ENCODE measurements at places on chromosomes 7 and 10. TPM values are rescaled to one million over a fixed set of nuclear protein-coding genes. Genes with fewer than 3 reads are reported as not detected.

DNA sequence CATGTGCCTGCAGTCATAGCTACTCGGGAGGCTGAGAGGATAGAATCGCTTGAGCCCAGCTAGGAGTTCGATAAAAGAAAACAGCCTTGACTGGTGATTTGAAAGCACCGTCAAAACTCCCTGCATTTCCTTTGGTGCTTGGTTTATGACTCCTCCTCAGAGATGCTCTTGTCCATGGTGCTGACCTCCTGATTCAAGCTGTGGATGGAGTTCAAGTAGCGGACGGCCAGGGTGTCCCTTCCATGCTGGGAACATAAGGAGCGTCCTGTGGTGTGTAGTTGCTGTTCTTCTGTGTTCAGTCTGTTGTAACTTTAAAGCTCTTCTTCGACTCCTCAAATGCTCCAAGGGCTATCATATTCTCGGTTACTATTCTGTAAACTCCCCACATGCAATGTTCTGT lies 382.5 kb upstream of the KIAA1217 start:
- peak; percentile 65 for DNase-seq

Gene SPDYE8
- 0.13 TPM for total RNA-seq

GRCh38 chr7:158087196-158087595 lies 500.4 kb downstream of the PTPRN2 start:
- DNase-seq, result no peak

DNA sequence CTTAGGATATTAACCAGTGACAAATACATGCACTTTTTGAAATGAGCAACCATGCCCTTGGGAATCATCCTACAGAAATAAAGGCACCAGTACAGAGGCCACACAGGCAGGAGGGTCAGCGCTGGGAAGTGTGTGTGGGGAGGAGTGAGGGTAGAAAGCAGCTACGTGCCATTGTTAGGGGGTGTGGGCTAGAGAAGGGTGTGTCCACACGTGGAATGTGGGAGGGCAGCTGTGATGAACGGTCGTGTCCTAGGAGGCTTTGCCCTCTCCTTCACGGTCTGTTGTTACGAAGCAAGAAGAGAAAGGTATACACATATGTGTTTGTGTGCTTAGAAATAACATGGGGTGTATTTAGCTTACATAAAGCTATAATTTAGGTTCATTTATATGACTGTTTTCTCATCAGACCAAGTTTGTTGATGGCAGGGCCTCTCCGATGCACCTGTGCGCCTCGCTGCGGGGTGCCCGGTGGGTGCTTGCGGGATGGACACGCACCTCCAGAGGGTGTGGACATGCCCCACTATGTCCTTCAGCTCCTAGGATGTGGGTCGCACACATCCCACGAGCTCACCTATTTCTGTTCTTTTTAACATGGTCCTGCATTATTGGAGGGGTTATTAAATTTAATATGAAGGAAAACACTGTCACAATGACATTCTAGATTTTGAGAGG lies 16.9 kb upstream of the GET4 start:
- DNase-seq, result no peak

GRCh38 chr7:100667331-100668068 lies 6.0 kb upstream of the GNB2 start:
- no peak for DNase-seq

GRCh38 chr7:74365322-74366022 lies 76.3 kb downstream of the CLIP2 start:
- DNase-seq, result peak; percentile 41

Gene GPR146
- 8.1 TPM for total RNA-seq

Gene MAGI2
- 6.3 TPM for total RNA-seq

- DNase-seq, result no peak
These were observed 905.0 kb downstream of the LRMDA start for GRCh38 chr10:76336213-76336963.

DNA sequence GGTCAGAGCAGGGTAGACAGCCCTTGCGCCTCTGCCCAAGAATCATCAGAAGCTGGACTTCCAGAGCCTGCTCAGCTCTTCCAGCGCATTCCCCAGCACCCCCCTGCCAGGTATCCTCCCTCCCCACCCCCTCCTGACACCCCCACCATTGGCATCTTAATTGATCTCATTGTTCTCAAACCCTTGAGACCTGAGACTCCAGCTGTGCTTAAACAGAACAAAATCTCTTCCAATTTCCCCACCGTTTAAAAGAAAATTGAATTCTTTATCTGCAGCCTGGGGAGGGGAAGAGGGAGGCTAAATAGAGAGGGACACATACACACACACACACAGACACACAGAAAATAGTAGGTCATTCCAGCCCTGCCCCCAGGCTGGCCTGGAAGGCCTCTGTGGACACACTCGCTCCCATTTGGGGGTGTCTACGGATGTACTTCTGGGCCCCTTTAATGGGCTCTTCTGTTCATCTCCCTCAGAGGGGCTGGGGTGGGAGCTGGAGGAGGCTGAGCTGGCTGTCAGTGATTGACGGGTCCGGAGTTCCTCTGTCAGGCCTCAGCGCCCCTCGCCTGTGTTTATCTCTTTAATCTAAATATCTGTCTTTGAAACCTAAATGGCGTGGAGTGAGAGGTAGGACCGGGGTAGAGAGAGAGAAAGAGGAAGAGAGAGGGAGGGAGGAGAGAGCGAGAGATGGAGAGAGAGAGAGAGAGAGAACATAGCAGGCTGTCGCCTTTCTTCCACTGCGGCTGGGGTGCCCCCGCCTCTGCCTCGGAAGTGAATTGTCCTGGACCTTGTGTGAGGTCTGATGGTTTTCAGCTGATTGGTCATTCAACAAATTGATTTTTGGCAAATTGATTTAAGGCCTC lies 61.7 kb downstream of the C10orf105 start:
- no peak for DNase-seq

DNA sequence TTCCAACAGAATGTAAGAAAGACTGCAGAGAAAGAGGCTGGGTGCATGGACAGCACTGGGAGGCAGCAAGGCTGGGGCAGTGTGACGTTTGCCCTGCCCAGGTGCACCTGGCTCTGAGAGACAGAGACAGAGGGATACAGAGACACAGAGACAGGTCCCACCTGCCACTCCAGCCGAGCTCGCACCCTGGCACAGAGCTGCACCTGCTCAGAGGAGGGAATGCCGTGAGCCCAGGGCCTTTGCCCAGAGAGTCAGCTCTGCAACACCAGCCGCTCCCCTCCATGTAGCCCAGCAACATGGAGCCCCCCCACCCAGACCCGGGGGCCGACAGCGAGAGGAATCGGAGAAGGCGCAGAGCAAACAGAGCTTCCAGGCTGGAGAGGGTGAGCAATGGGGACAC lies 35.3 kb upstream of the PROSER2 start:
- DNase-seq, result no peak

- no peak for DNase-seq
These were observed 432.9 kb upstream of the FOXK1 start for GRCh38 chr7:4249241-4249640.

DNA sequence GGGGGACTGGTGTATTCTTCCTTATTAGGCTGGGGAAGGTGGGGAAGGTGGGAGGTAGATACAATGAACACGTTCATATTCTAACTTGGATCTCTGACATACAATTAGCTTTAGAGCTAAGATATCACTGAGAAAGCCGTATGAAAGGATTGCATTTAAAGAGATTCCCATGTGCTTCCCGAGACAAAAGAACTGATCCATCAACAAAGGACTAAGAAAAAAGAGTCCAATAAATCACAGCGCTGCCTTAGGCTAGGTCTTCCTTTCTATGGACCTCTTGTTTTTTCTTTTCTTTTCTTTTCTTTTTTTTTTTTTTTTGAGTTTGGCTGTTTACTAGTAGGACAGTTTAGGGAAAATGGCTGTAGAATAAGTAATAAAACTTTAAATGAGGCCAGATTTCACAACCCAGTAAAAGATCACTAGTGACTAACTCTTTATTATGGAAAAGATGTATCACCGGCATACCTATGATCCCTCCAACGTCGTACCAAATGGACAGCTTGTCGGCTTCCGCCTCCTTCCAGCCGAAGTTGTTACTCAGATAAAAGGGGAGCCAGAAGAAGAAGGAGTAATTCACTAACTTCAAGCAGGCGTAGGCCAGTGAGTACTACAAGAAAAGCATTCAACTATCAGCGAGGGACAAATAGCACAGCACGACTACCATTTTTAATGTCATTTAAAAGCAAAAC lies 50.0 kb downstream of the SLC37A3 start:
- DNase-seq, result no peak

Gene ZDHHC4
- total RNA-seq, result 44.0 TPM

DNA sequence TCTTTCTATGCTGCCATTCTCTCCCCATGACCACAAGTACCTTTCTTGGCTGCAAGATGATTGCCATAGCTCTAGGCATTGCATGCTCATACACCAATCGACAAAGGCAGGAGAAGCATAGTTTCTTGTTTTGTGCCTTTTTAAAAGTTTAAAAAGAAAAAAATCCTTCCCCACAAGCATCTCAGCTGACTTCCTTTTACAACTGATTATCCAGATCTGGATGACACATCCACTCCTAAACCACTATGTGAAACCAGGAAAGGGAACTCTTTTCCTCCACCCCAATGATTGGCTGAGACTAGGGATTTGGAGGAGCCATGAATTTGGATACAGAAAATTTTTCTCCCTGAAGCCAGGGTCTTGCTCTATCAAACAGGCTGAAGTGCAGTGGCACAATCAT lies 14.5 kb upstream of the LRRC4 start:
- no peak for DNase-seq

GRCh38 chr10:23284155-23284554 lies 60.4 kb downstream of the C10orf67 start:
- DNase-seq, result no peak

DNA sequence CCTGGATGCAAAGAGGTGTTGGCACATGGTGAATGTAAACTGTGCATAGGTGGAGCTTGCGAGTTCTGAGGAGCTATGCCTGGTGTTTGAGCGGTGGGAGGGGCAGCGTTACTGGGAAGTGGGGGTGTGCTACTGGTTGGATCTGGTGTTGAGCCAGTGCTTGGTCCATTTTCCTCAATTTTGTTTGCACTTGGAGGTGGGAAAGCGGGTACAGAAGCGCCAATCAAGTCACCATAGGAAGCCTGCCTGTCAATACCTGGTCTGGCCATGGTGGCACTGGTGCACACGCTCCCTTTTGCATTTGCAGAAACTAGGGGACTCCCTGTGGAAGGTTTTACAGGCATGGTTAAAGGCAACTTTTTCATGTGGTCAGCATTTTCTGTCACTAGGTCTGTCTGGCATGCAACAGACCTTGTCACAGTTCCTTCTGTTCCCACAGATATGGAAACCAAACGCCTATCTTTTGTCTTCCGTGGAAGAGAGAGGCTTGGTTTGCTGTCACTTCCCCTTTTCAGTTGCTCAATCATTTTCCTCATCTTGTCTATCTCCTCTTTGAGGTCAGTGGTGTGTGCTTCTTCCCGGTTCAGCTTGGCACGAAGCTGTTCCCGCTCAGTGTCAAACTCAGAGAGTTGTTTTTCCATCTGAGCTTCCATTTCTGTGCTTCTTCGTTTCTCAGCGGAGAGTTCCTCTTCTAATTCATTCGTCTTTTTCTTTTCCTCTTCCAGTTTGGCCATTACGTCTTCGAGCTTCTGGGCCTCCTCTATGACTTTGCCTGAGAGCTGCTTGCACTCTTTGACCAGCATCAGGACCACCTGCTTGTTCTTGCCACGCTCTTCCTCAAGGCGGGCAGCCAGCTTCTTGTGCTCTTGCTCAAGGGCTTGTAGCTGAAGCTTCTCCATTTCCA lies 81.1 kb downstream of the CTTNBP2 start:
- no peak for DNase-seq

Gene MRC1
- 35.7 TPM for total RNA-seq

DNA sequence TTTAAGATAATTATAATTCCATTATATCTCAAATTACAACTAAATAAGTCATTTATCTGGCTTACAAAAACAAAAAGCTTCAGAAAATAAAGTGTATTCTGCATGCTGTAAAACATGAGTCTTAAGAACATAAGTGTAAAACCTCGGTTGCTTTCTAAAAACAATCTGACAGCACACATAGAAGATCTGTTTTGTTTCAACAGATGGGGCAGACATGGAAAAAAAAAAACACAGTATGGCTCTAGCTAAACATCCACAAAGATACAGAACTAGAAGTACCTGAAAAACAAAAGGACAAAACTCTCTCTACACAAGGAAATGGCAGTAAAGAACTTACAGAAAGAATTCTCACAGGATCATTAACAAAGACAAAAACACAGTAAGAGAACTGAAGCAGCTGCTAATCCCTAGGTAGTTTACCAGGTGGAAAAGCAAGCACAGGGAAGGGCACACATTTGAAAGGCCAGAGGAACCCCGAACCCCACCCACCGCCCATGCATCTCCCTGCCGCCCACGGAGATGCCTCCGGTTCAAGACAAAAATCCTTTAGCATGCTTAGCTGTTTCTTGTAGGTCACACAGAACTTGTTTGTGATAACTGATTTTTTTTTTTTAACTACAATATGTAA lies 42.5 kb downstream of the DLD start:
- DNase-seq, result no peak

GRCh38 chr10:67076144-67076543 lies 150.3 kb downstream of the LRRTM3 start:
- no peak for DNase-seq

GRCh38 chr7:25638068-25638467 lies 409.8 kb upstream of the NPVF start:
- DNase-seq, result no peak

Gene SH2D4B
- 0.23 TPM for total RNA-seq

DNA sequence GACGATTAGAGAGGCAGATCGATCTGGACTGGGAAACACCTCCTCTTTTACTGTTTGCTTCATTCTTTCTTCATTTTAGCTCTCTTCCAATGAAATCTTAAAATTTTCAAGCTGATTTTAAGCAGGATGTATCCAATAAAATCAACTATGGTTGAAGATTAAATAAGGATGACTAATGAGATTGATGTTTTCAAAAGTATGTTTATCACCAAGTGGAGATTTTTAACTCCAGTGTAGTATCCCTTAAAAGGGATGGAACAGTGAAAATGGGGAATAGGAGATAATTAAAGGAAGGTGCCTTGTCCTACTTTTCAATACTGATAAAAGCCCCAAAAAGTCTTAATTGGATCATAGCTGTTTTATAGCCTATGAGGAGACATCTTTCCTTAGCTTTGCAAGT lies 11.6 kb upstream of the LIPF start:
- no peak for DNase-seq

DNA sequence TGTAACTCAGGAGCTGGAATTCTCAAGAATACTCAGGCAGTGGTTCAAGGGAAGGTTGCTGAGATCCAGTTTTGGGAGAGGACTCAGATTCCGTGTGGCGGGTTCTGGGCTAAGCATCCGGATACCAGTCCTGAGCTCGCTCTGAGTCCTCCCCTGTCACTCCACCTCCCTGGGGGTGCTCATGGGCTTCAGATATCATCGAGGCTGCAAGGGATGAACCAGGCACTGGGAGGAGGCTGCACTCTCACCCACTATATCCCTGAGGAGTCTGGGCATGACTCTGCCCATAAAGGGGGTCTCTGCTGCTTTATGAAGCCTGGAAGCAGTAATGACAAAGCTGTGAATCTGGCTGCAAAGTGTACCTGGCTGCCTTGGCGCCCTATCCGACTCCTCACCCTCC lies 188.5 kb downstream of the TNS3 start:
- DNase-seq, result no peak
